Spinal cord (tissue), 10 donors: ENCODE measurements at places on chromosomes 16 and 17. TPM values are rescaled to one million over a fixed set of nuclear protein-coding genes. Genes with fewer than 3 reads are reported as not detected.
A peak's percentile ranks its signal among the peaks of the same experiment; 100 is the strongest.

KRT12 gene
- polyA plus RNA-seq, result not detected

RAPGEFL1 gene
- 77.1 TPM for polyA plus RNA-seq

PDILT gene
- not detected for polyA plus RNA-seq

KRT27 gene
- polyA plus RNA-seq, result not detected

PARD6A gene
- polyA plus RNA-seq, result 20.5 TPM

KRTAP1-1 gene
- not detected for polyA plus RNA-seq

KRTAP4-6 gene
- not detected for polyA plus RNA-seq

MYH8 gene
- polyA plus RNA-seq, result 2.5 TPM

TMEM238L gene
- 0.30 TPM for polyA plus RNA-seq

PMM2 gene
- 15.4 TPM for polyA plus RNA-seq

SLC9A5 gene
- polyA plus RNA-seq, result 9.1 TPM

G6PC1 gene
- 0.05 TPM for polyA plus RNA-seq

GGNBP2 gene
- polyA plus RNA-seq, result 70.6 TPM

DOC2A gene
- polyA plus RNA-seq, result 60.4 TPM

TP53TG3F gene
- not detected for polyA plus RNA-seq

CENPX gene
- 71.9 TPM for polyA plus RNA-seq

TAT gene
- polyA plus RNA-seq, result 0.10 TPM

DNA sequence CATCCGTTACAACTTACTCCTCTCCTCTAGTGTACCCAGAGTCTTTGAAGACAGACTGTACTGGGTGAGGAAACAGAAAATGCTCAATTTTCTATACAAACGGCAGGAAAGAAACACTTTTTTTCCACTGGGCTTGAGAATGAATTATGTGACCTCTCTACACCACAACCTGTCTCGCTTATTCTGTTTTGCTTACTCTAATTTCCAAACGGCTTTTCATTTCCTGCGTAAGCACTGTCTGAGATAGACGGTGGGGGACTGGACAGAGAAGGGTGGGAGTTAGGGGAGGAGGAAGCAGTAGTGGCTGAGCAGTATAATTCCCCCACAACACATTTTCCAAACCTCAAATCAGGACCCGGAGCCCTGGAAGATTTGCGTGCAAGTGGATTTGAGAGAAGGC lies 191.4 kb upstream of the SDK2 start:
- DNase-seq, result no peak

- DNase-seq, result peak; percentile 44
These were observed 6.9 kb upstream of the ABCA10 start for GRCh38 chr17:69235338-69236058.

GRCh38 chr17:17183744-17184143 lies 22.4 kb downstream of the PLD6 start:
- DNase-seq, result no peak

- DNase-seq, result no peak
These were observed at the start of gene MT1G for GRCh38 chr16:56667581-56668571. Gene MT1G (minus strand): TSS chr16:56668065. CDS start chr16:56667993, 72 bp downstream.

- no peak for DNase-seq
These were observed 52.9 kb downstream of the RMI2 start for GRCh38 chr16:11398136-11398535.

GRCh38 chr16:83732536-83732935 lies 75.2 kb upstream of the HSBP1 start:
- DNase-seq, result no peak

DNA sequence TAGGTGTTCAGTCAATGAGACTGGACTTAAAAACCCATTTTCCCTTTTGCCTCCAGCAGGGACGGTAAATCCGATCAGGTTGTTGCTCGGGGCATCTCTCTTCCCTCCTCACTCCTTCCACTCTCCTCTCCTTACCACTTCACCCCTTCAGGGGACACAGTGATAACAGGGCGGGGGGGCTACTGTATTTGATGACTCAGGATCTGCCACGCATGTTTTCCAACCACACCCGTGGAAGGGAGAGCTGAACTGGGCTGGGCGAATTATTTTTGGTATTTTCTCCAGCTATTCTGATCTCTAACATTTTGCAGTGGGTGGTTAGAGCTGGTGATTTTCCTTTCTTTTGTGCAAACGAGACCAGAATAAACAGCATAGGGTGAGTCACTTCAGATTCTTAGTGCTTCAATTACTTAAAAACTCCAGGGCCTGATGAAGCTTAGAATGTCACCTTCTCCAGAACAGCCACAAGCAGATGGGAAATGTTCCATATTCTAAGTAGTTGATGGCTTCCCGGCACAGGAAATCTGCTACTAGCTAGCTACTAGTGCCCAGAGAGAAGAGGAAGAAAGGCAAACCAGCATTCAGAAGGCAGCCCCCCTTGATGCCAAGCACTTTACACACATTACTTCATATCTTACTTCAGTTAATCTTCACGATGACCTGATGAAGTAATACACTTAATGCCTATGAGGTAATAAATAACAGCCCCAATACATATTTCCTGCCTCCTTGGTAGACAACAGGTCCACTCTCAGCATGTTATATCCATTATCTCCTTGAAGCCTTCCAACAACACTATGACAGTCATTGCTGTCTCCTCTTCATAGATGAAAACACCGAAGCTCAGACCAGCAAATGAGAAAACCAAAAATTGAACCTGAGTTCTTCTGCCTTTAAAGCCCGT lies 74.1 kb downstream of the ASIC2 start:
- peak; percentile 65 for DNase-seq

GRCh38 chr17:41098042-41098441 lies at the start of gene KRTAP4-8:
Gene KRTAP4-8 (minus strand): TSS chr17:41098142. CDS start chr17:41098084, 58 bp downstream.
- no peak for DNase-seq

- peak; percentile 94 for DNase-seq
These were observed 3.9 kb downstream of the HS3ST3A1 start for GRCh38 chr17:13597723-13598347.

DNA sequence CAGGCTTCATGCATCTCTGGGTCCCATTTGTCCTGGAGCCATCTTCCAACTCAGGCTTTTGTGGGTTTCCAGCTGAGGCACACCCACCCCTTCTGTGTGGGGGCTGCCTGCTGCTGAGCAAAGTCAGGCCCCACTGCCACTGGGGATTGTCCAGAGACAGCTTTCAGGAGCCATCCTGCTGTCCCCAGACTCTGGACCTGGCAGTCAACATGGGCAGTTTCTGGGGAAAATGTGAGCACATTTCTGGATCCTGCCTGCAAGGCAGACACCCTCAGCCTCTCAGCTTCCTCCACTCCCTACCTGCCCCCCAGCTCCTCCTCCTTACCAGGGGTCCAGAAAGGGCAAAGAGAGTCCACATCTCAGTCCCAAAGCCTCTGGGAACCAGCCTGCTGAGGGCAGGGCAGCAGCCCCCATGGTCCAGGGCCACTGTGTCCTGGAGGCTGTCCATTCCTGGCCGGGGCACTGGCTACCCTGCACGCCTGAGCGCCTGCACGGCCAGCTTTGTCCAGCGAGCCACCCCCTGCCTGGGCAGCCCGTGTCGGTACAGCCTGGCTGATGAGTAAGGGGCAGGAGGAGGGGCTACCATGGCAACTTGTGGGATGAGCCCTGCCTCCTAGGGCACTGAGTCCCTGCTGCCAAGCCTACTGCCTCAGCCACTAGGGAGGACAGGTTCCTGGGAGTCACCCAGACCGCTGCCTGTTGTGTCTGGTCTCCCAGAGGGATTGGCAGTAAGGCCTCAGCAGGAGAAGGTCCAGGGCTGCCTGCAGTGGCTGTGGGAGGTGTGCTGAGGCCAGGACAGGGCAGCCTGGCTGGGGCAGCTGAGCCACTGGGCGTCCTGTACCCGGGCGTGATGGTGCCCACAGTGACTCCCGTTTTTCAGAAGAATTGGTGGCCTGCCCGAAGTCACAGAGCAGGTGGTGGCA lies at the start of gene SLC47A2:
SLC47A2 (minus strand) TSS at position 477 of the 923 bp plus-strand sequence; CDS start at position 448, 29 bp downstream.
- no peak for DNase-seq

DNA sequence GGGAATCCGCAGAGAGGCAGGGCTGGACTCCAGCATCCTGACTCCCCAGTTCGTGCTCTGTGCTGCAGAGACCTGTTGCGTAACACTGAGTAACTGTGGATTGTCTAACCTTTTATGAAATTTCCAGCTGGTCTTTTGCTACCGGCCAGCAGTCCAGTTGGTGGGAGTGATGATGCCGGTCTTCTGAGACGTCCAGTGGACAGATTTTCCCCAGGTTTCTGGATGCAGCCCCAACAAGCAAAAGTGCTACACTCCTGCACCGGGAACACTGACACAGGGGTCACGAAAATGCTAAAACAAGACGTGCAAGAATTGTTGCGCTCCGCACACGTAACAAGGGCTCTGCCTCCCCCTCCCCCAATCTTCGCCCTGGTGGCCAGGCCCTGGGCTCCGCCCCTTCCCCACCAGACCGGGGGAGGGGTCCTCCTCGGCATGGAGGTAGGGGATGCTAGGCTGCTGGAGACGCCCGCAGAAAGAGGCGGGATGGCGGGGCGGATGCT lies 701 bp upstream of the MRC2 start:
- peak; percentile 22 for DNase-seq

GRCh38 chr16:73037845-73038570 lies 9.9 kb downstream of the ZFHX3 start:
- DNase-seq, result no peak

- DNase-seq, result no peak
These were observed 11.4 kb downstream of the CTNS start for GRCh38 chr17:3647769-3648555.

- DNase-seq, result no peak
These were observed 3.0 kb downstream of the NTAN1 start for GRCh38 chr16:15052747-15053476.

GRCh38 chr17:8222380-8222629 lies 11.9 kb upstream of the AURKB start:
- DNase-seq, result no peak

DNA sequence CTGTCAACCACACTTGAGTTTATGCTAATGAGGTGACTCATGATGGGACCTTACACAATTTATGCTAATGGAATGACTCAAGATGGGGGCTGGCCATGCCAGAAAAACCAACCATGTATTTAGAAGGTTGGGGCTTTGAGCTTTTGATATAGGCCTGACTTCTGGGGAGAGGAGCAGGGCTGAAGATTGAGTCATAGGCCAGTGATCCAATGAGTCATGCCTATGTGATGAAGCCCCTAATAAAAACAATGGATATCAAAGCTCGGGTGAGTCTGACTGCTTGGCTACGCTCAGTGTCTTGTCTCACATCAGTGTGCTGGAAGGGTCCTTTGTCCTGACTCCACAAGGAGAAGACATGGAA lies 7.3 kb downstream of the MFSD6L start:
- no peak for DNase-seq
